ENCODE measurements at places on chromosomes 4 and X. TPM values are rescaled to one million over a fixed set of nuclear protein-coding genes. Genes with fewer than 3 reads are reported as not detected.

GPR173 gene
- 4.0 TPM for polyA plus RNA-seq

UGT2B10 gene
- not detected for polyA plus RNA-seq

SMARCAD1 gene
- 30.8 TPM for polyA plus RNA-seq

OTUD6A gene
- polyA plus RNA-seq = not detected

SMIM14 gene
- polyA plus RNA-seq = 27.1 TPM

SAGE1 gene
- not detected for polyA plus RNA-seq

GPC4 gene
- 19.2 TPM for polyA plus RNA-seq

TEX13B gene
- polyA plus RNA-seq = not detected

SLC35A2 gene
- 33.5 TPM for polyA plus RNA-seq

HSD17B13 gene
- 0.47 TPM for polyA plus RNA-seq

TCEAL7 gene
- 5.9 TPM for polyA plus RNA-seq

HEPH gene
- polyA plus RNA-seq = 14.9 TPM

SPATA4 gene
- polyA plus RNA-seq = 0.29 TPM

MBNL3 gene
- 5.7 TPM for polyA plus RNA-seq

TMSB15C gene
- polyA plus RNA-seq = 0.30 TPM

IL13RA1 gene
- 26.2 TPM for polyA plus RNA-seq

KIAA1210 gene
- polyA plus RNA-seq = 1.9 TPM

SMR3B gene
- not detected for polyA plus RNA-seq

SLITRK4 gene
- 9.1 TPM for polyA plus RNA-seq

GRIA3 gene
- 30.2 TPM for polyA plus RNA-seq

CCDC120 gene
- polyA plus RNA-seq = 2.7 TPM

GPRASP1 gene
- 27.3 TPM for polyA plus RNA-seq

UBA1 gene
- polyA plus RNA-seq = 202 TPM

MAOB gene
- polyA plus RNA-seq = 27.6 TPM

TLR10 gene
- 0.40 TPM for polyA plus RNA-seq

GATA1 gene
- not detected for polyA plus RNA-seq
